ENCODE measurements at places on chromosomes 4 and X.
A peak's percentile ranks its signal among the peaks of the same experiment; 100 is the strongest.

DNA sequence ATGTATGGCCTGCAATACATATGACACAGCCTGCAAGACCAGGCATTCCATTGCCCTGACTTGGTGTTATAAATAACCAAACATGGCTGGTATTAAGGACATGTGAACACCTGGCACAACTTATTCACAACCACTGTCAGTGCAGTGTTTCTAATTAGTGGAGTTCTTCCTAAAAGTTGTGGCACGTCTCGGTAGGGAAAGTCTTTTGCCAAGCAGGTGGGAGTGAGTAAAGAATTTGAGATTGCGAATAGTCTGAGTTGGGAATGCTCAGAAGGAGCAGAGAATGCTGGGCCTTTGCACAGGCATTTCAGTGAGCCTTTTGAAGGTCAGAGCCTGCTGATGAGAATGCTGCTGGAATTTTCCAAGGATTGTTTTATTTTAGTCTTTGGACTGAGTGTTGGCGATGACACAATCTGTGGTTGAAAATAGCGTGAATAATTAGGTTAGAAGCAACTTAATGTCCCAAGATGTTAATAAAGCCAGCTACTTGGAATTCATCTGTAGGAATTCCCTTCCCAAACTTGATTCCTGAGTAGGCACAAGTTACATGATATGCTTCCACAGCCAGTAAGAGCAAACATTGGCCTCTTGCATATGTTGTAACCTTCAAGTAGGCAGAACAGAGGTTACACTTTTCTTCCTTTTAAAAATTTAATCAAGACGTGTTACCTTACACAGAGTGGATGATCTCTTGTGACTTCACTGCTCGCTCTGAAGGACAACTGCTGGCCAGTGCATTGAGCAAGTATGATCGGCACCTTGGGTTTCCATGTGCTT lies 83.6 kb upstream of the PGRMC2 start:
- DNase-seq, result no peak

DNA sequence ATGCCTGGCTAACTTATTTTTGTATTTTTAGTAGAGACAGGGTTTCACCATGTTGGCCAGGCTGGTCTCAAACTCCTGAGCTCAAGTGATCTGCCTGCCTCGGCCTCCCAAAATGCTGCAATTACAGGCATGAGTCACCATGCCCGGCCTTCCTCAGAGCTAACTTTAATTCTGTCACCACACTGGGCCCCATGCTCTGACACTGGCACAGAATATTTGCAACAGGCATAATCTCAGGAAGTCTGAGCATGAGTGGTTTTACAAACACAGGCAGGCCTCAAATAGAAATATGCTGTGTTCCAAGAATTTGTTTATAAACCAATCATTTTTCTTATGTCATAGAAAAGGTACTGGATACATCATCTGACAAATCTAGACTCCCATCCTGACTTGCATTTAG lies 32.7 kb upstream of the FAM9C start:
- no peak for DNase-seq

- DNase-seq, result no peak
Observed at GRCh38 chrX:13754765-13755164, 20.2 kb downstream of the OFD1 start.

GRCh38 chr4:1204828-1205585 lies 32.6 kb upstream of the SPON2 start:
- no peak for DNase-seq

DNA sequence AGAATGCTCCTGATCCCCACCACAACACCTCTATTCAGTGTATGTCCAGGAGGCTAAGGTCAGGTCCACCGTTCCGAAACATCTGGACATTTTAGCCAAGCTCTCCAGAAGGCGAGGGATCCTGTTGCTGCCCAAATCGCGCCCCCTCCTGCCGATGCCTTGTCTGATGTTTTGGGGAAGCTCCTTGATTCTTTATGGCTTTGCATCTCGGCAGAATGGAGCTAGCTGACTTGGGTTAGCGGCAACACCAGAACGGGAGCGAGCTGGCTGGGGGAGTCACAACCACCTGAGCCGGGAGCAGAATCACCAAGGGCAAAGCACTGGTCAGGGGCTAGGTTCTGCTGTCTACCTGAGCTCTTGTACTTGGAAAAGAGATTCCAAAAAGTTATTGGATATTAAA lies 6.6 kb upstream of the POU3F4 start:
- no peak for DNase-seq

GRCh38 chr4:180057891-180058671 lies 2185.1 kb upstream of the TENM3 start:
- DNase-seq, result no peak

GRCh38 chrX:9534686-9535085 lies 69.8 kb downstream of the TBL1X start:
- no peak for DNase-seq

GRCh38 chrX:48684134-48684533 lies 535 bp downstream of the WAS start:
- DNase-seq, result no peak

DNA sequence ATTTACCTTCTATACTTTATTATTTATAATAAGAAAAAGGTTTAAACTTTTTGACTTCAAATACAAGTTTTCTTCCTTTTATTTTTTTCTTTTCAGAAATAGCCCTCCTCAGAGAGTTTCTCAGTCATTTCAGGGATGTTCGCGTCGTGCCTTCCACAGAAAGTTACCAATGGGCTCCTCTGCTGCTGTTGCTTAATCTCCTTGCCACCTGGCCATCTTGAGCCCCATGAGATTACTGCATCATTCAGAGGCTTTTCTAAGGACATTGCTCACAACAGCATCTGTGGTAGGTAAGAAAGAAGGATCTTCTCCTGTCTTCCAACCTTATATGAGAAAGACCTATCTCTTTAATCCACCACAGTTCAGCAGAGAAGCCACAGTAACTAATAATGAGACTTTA lies 1361.9 kb upstream of the ADGRL3 start:
- DNase-seq, result no peak

DNA sequence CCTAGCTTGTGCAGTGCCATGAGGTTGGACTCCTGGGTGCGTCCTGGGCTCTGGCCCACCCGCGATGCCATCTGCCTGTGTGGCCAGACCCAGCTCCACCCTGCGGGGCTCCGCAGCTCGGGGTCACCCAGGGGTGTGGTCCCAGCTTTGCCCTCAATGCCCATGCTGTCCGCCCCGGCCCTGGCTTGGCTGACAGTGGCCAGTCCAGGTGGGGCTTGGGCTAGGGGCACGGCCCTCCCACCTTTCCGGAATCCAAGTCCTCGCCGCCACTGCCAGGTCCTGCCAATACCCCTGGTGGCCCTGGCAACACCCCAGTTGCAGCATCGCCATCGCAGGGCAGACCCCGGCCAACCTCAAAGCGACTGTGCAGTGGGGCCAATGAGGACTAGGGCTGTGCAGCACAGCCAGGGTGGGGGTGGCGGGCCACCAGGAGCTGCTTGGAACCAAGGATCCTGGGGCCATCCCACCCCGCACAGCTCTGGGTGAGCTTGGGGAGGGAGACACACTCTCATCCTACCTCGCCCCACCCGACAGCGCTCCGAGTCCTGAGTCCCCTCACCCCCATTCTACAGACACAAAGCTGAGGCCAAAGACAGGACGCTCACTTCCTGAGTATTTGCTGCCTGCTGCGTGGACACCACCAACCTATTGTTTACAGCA lies 80.9 kb downstream of the ZNF718 start:
- no peak for DNase-seq

DNA sequence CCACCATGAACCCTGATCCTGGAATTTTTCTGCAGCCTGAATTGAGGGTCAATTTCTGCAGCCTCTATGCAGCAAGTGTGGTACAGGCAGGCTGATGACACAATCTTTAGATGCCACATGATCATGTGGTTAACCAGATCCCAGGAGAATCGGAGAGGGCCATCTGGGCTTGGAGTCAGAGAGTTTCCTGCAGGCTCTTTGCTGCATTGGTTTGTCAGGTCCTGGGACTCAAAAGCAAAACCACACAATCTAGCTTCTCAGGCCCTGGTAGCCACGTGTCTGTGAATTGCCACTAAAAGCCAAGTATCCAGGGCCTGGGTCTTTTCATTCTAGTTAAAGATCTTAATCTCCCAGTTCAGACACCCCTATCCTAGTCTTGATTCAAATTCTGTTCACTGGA lies 464.5 kb downstream of the BCOR start:
- peak; percentile 68 for DNase-seq

DNA sequence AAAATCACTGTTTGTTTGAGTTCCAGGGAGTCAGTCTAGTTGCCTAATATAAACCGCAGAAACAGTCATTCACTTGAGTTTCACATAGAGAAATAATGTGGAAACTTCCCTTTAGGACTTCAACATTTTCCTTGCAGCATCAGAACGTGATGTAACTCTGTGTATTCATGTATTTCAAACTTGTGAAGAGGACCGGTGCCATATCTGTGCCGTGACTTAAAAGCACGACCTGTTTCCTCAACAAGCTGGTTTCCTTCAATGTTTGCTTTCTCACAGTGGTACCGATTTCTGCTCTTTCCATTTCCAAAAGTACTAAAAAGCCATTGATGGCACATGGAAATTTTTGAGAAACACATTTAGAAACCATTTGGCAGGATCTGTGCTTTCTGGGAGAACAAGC lies 166.6 kb upstream of the RAPGEF2 start:
- DNase-seq, result no peak

- no peak for DNase-seq
Observed at GRCh38 chrX:85836868-85837267, 210.5 kb downstream of the CHM start.

DNA sequence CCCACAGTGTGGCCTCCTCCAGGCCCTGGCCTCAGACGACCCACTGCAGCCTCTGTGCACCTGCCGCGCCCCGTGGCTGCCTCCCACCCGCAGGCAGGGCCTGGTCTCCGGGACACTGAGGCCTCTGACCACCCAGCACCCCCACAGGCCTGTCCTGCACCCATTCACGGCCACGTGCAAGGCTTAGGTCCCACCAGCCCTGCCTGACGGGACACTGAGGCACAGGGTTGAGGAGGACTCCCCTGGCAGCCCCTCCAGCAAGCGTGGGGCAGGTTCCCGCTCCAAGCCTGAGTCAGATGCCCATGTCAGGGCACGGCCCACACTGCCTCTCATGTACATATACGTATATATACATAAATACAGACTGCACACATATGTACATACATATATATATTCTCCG lies 23.5 kb downstream of the NELFA start:
- DNase-seq, result no peak

DNA sequence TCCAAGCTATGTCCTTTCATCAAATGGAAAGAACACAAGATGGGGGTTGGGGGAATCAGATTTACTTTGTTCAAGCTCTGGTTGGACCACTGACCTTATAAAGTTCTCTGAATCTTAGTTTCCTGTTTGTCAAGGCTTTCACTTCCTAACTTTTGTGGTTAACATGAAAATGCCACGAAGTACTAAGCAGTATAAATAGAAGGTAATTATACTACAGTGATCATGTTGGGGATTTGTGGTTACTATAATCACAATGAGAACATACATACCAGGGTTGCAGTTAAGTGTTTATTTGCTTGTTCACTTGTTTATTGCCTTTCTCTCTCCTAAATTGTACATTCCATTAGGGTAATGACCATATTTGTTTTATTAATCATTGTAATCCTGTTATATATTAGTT lies 53.2 kb downstream of the SPRY1 start:
- no peak for DNase-seq

GRCh38 chrX:49930039-49930438 lies 7.6 kb downstream of the CLCN5 start:
- DNase-seq, result peak; percentile 42

DNA sequence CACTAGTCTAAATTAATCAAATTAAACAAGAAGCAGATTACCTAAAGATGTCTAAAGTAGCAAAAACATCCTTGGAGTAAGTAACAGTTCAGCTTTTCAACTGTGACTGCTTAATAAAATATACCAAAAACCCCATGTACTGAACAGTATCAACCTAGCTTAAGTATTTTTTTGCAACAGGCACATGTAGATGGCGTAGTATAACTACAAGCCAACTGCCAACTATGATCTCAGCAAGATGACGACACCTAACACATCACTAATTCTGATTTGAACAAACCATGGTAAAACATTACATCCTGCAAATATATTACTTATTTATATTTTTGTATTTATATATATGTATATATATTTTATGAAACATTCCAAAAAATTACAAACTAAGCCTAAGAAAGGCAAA lies 24.5 kb downstream of the DHX15 start:
- DNase-seq, result no peak

- DNase-seq, result no peak
Observed at GRCh38 chrX:49910344-49910743, 12.1 kb upstream of the CLCN5 start.

DNA sequence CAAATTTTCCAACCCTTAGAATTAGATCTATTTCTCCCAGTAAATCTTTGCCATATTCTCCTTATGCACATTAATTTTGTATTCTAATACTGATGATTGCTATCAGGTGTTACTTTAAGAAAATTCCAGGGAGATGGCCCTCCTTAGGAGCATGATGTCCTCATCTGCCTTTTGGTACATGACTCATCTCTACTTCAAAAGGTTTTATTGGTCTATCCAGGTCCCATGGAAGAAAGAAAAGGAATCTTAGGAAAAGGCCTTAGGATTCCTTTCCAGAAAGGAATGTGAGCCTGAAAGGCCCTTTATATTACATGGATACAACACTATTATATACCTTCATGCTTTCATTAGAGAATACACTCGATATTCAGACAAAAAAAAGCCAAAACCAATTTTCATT lies 968.2 kb downstream of the STIM2 start:
- DNase-seq, result no peak

- DNase-seq, result peak; percentile 36
Observed at GRCh38 chr4:31370866-31371465, 650.8 kb downstream of the PCDH7 start.

DNA sequence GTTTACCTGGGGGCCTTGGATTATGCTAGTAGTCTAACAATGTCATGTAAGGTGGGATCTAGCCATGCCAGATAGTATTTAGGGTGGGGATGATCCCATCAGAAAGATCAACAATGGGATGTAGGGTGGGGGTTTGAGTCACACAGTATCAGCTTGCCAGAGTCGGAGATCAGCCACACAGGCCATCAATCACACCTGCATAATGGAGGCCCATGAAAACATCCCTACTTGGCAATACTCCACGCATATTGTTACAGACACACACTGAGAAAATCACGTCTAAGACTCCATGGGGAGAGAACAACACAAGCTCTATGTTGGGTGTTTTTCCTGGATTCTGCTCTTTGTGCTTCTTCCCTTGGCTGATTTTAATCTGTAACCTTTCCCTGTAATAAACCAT lies 49.5 kb upstream of the SLC25A4 start:
- no peak for DNase-seq

- no peak for DNase-seq
Observed at GRCh38 chr4:154364066-154364845, 127.3 kb downstream of the DCHS2 start.

- no peak for DNase-seq
Observed at GRCh38 chrX:39762266-39762841, 335.4 kb downstream of the BCOR start.

GRCh38 chr4:13481569-13481968 lies 2.6 kb downstream of the RAB28 start:
- no peak for DNase-seq

- DNase-seq, result no peak
Observed at GRCh38 chr4:2785613-2786012, 7.3 kb upstream of the SH3BP2 start.

- no peak for DNase-seq
Observed at GRCh38 chrX:50609796-50610195, 139.2 kb upstream of the DGKK start.

All from NCI-H1694 (cell line).